ENCODE measurements at places on chromosomes 7 and 10.
A peak's percentile ranks its signal among the peaks of the same experiment; 100 is the strongest.

DNA sequence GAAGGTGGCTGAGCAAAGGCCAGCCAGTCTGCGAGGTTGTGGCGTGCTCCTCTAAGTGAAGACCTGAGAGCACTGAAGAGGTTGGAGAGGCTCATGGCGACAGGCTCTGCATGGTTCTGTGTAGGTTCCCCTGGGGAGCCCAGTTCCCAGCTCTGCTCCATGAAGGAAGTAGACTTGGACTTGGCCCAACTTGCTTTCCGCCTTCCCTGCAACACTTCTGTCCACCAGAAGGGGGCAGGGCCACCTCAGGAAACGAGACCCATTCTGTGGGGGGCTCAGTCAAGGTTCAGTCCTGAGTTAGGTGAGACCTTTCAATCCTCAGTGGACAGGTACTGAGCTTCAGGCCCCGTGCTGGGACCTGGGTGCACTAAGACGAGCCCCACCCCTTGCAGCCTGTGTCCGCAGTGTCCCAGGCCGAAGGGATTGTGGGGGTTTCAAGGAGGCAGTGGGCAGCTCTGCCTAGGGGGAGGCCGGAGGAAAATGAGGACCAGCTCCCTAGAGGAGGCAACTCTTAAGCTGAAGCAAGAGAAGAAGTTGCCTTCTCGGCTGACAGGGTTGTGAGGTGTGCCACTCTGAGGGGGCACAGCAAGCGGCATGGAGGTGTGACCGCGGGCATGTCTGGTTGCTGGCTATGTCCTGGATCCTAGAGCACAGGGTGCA is 15.0 kb upstream of the PCBD1 start:
- peak; percentile 31 for DNase-seq

DNA sequence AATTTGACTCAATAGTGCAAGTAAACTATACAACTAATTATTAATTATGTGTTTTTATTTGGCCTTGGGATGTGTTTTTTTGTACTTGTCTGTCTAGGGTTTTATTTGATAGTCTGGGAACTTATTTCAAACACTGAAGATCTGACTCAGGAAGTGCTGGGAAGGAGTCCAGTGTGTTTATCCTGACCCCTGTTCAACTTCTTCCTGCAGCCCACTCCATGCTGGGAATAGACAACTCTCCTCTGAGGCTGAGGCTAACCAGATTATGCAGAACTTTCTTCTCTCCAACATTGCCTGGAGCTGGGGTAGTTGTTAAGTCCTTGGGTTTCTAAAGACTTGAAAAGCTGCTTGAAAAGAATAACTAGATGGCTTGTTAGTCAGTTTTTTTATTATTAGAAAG is 6.9 kb downstream of the CISD1 start:
- DNase-seq = no peak

GRCh38 chr7:464454-465401 is 54.9 kb downstream of the PDGFA start:
- DNase-seq = peak; percentile 9

DNA sequence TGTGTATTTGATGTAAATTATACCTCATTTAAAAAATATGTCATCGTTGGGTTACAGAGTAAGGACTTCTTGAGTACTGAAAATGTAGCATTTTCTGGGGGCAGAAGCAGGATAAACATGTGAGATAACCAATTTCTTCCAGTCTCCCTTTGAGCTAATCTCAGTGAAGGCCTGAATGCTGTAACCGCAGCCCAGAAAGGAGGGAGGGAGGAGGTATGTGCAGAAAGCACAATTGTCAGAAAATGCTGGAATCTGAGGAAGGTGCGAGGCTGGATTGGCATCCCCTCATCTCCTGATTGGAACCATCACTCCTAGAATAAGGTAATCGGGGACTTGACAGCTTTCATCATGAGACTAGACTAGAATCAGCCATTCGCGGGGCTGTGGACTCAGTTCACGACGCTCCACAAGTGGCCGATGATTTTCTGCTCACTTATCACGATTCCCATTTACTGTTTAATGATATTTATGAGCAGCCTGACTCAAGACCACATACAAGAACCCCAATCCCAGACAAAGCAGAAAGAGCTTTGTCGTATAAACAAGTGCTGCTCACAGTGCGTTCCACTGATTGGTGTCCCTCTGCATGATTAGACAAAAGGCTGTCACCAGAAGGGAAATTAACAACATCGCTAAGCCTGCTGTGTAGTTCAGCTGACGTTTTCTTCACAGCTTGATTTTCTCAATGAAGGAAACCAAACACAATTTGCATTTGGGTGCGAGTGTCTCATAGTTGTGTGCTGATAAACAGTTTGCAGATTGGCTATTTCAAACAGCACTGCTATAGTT is 93.2 kb downstream of the SVIL start:
- no peak for DNase-seq

- DNase-seq = no peak
These were observed 18.6 kb upstream of the ZNF32 start for GRCh38 chr10:43667317-43667731.

DNA sequence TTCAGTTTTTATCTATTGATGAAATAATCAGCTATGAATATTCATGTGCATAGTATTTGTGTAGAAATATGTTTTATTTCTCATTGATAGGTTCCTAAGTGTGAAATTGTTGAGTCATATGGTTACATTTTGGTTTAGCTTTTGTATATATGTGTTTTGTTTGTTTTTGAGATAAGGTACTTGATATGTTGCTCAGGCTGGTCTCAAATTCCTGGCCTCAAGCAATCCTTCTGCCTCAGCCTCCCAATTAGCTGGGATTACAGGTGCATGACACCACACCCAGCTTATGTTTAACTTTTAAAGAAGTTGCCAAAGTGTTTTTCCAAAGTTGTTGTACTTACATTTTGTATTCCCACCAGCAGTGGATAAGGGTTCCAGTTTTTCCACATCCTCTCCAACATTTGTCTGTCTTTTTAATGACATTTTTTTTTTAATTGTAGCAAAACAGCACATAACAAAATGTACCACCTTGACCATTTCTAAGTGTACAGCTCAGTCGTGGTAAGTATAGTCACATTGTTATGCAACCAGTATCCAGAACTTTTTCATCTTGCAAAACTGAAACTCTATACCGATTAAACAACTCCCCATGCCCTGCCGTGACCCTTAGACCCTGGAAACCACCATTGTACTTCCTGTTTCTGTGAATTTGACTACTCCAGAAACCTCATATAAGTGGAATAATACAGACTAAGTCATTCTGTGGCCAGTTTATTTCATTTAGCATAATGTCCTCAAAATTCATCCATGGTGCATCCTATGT is 12.6 kb upstream of the UBE2D1 start:
- DNase-seq = no peak

GRCh38 chr7:15291699-15292098 is 270.1 kb downstream of the AGMO start:
- DNase-seq = no peak

DNA sequence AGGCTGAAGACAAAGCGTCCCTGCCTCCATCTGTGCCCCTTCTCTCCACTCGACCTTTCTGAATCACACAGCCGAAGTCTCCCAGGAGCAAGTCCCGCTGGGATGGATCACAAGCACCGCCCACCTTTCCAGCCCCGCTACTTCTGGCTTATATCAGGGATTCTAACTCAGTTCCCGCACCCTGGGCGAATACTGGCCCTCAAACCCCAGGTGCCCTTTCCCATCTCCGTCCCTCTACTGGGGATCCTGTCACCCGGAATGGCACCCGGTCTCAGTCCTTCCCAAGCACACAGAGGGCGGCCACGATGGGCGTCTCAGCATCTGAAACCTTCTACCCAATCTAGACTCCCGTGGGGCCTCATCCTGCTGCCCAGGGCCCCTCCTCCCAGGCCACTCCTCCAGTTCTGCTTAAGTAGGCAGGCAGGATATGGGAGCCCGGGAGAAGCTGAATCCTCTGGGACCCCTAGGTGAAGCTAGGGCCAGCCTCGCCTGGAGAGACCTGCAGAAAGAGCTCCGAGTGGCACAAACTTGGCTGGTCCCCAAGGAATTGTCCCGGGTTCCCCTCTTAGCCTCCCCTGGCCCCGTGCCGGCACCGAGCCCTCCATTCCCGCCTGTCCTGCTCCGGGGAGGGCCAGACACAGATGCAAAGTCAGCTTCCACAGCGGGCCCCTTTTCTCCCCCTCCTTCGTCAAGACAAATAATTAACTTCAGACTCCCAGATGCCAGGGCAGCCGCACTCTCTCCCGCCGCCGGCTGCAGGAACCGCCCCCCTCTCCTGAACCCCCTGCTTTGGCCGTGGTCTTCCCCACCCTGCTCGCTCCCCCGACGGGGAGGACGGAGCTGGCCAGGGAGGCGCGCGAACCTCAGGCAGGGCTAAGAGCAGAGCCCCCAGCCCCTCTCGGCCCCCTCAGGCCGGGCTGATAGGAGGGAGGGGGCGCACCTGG is 612 bp downstream of the KCP start:
- no peak for DNase-seq

DNA sequence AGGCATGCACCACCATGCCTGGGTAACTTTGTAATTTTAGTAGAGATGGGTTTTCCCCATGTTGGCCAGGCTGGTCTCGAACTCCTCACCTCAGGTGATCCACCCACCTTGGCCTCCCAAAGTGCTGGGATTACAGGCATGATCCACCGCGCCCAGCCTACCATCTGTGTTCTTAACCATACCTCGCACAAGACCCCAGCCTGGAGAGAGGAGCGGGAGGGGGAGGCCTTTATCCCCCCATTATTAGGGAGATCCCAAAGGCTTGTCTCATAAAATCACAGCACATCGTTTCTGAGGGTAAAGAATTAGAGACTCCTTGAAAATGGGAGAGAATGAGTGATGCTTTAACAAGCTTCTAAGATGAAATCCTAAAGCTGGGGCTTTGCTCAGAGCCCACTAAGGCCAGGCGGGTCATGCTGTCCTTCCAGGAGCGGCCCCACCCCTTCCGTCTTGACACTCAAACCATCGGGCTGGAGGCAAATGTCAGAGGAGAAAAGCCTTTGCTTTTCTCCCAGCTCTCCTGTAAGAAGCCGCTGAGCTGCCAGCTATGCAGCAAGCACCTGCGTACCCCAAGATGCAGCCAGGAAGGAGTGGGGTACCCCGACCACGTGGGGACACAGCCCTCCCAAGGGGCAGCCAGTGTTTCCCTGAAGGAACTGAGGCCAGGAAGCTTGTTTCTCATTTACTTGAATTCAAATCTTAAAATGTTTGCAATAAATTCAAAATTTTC is 339.7 kb downstream of the PTPRN2 start:
- DNase-seq = no peak

DNA sequence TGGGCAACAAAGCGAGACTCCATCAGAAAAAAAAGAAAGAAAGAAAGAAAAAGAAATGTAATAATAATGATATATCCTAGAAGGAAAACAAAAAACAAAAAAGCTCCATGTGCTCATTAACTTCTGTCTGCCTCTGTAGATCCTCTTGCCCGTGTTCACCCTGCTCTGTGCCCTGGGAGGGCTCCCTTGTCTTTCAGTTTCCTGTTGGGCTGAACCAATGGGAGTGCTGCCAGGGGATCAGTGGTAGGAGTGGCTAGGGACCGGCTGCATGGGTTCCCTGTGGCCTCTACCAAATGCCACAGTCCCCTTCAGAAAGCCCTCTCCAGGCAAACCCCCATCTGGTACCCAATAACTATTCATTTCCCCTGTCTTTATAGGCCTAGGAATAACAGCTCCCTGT is 51.8 kb upstream of the PARD3 start:
- DNase-seq = no peak

GRCh38 chr7:51949726-51950644 is 633.4 kb upstream of the COBL start:
- no peak for DNase-seq

GRCh38 chr10:681670-682318 is 7.7 kb downstream of the DIP2C start:
- DNase-seq = no peak

DNA sequence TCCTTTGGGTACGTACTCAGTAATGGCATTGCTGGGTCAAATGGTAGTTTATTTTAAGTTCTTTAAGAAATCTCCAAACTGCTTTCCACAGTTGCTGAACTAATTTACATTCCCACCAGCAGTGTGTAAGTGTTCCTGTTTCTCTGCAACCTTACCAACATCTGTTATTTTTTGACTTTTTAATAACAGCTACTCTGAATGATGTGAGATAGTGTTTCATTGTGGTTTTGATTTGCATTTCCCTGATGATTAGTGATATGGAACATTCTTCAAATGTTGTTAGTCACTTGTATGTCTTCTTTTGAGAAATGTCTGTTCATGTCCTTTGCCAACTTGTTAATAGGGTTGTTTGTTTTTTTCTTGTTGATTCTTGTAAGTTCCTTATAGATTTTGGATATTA is 558.9 kb downstream of the SH2D4B start:
- no peak for DNase-seq

DNA sequence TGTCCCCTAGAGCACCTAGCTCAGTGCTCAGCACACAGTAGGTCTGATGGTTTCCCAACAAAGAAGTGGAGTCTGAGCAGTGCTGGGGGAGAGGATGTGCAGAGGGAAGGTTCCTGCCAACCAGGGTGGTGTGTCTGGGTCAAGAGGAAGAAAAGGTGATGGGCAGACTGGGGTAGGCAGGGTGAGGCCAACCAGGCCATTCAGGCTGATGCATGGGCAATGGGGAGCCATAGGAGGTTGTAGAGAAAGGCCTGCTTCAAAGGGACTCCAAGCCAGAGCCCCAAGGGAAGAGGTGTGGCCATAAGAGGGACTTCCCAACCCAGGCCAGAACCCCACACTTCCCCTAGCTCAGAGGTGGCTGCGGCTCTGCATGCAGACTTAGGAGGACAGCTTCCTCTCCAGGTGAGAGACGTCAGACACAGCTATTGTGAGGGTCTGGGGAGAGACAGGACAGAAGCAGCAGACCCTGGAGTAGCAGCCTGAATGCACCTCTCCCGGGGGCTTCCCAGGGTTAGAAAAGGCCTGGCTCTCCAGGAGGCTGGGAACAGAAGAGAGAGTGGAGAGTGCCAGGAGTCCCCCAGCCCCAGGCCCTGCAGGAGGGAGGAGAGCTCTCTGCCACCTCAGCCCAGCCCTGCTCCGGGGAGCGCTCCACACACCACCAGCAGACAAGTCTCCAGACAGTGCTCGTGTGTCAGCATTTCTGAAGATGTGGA is 87.4 kb upstream of the ZMIZ1 start:
- DNase-seq = no peak
